ENCODE measurements at places on chromosomes 3 and 15.

- no peak for DNase-seq
Observed at GRCh38 chr3:194040516-194041273, 95.3 kb upstream of the HES1 start.

DNA sequence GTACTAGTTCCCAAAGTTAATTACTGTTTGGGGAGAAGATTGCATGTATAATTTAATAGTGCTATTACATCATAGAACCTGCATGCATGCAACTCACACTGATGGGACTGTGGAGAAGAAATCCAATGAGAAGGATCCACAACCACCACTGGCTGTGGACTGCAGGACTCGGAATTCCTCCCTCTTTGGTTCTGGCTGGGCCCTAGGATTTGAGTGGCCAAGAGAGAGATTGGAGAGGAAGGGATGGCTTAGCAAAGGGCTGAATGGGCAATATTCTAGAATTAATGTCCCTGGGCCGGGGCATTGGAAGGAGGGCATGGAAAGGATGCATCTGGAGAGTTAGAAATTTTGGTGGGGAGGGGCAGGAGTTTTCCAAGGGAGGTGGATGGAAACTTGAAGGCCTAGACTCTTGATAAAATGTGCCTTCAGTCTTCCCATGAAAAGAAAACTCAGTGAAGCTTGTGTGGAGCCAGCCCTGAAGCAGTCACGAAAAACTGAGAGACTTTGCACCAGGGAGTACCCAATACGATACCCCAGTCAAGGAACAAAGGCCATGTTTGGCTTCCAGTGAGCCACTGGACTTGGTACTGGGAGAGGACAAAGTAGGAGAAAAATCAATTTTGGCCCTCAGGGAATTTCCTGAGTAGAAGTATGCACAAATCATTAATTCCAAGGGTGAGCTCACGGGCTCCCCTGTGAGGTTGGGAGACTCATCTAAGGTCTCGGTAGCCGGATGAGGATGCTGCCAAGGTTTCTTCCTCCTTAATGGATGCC is 31.4 kb upstream of the TPM1 start:
- no peak for DNase-seq

- DNase-seq: no peak
Observed at GRCh38 chr3:13064964-13065363, 8.3 kb downstream of the IQSEC1 start.

DNA sequence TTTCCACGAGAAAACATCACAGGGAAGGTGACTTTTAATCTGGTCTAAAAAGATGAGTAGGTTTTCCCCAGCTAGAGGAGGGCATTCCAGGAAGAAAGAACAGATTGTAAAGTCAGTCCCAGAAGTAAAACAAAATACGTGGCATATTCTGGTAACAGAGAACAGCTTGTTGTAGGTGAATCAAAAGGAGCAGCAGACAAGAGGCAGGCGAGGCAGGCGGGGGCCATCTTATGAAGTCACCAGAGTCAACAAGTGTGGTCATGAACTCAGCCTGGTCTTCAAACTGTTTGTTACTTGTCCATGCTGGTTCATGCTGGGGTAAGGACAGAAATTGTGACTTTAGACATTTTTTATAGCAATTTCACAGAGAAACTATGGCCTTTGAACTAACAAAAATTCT is 4.0 kb upstream of the POPDC2 start:
- DNase-seq: no peak

All from thymus (tissue), 14 donors.